ENCODE measurements at places on chromosomes 6 and 20.

DNA sequence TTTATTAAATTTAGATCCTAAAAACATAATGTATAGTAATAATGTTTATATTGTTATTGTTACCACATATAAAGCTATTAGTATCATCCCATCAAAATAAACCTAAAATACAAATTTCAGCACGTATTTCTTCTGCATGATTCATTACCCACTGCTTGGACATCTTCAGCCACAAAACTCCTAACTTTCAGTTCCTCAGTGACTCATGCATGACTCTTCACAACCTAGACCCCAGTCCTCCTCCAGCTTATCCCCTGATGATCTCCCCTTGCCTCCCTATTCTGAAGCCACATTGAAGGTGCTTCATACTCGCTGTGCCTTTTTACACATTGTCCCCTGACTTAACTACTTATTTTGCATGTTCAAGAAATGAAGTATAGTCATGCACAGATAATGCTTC, 11.2 kb upstream of the GPRC6A start:
- peak; percentile 81 for DNase-seq

GRCh38 chr20:40314278-40314677, 374.8 kb downstream of the MAFB start:
- DNase-seq: no peak

- DNase-seq: no peak
These were observed 7.1 kb downstream of the ELOVL2 start for GRCh38 chr6:11036977-11037430.

DNA sequence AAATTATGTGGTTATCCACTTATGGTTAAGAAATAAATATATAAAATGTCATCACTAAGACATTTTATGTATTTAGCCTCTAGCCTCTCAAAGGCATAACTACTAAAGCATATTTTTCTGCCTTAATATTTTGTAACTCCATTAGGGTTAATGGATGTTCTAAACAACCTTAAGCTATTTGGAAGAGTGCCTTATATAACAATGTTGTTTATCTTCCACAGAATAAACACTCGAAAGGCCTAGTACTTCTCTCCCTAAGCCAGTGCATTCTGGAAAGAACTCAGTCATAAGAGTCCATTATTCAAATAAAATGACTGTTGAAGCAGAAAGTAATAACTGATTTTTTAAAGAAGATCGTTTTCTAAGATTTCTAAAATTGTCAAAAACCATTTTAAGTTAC, 15.0 kb upstream of the PRIM2 start:
- no peak for DNase-seq

DNA sequence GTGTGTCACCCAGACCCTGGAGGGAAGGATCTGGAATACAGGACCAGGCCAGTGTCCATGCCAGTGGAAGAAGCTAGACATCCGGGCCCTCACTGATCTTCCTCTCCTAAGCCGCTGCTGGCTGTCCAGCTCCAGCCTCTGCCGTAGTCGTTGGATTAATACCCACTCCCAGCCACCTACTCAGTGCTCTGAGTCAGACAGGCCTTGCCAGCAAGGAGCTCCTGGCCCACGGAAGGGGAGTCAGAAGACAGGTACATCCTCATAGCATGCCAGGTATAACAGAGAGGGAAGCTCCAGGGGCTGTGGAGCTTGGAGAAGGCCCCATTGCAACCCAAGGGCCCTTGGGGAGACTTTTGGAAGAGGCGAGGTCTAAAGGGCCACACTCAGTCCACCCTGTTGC, 49.0 kb downstream of the STK35 start:
- DNase-seq: no peak

DNA sequence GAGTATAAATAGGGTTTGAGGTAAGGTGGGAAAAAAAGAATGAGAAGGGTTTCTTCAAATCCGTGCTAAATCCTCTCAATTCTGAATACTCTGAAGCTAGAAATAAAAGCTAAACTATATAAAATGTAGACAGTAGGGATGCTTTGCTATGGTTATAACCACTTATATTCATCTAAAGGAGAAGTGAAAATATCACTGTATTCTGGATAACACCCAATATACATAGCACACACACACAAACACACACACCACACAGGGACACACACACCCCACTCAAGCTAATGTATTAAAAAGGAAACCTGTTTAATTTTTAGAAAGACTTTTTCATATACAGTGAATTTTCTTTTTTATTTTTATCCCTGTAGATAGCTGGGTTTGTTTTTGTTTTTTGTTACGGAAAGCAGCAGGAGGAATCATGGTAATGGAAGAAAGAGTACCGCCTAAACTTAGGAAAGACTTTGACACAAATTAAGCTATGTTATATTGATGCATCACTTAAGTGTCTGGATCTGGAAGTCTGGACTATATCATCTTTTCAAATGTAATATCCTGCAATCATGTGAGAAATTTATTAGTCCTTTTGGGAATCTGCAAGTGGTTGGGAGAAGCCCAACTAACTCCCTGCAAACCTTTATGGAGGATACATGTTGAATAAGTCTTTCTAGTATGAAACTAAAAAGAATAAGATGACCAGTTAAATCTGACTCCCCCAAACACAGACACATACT, 68.4 kb upstream of the FABP7 start:
- DNase-seq: peak; percentile 78
